Activated T-cell treated with anti-CD3 and anti-CD28 coated beads for 1 hour (primary cell): ENCODE measurements at places on chromosomes 1 and 21.

GRCh38 chr1:98669355-98670296 is 8.1 kb downstream of the SNX7 start:
- DNase-seq = no peak

DNA sequence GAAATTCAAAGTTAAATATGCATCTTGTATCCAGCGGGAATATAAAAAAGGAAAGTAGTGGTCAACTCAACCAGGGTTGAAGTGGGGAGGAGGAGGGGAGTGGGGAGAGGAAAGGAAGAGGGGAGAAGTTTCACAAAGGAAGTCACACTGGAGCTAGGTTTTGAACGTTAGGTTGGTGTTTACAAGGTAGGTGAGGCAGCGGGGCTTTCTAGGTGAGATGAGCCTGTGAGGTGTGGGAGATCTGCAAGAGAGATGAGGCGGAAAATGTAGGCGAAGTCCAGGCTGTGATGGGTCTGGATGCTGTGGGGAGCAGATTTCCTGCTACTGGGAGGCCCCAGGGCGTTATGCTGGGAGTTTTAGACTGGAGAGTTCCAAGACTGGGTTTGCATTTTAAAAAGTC is 36.1 kb upstream of the IL20 start:
- DNase-seq = no peak

- no peak for DNase-seq
Measured at GRCh38 chr1:212498283-212499040, 65.7 kb downstream of the NENF start.

GRCh38 chr1:14773396-14774025 is 175.0 kb downstream of the KAZN start:
- no peak for DNase-seq

GRCh38 chr1:100543640-100544039 is 5.7 kb downstream of the GPR88 start:
- no peak for DNase-seq

DNA sequence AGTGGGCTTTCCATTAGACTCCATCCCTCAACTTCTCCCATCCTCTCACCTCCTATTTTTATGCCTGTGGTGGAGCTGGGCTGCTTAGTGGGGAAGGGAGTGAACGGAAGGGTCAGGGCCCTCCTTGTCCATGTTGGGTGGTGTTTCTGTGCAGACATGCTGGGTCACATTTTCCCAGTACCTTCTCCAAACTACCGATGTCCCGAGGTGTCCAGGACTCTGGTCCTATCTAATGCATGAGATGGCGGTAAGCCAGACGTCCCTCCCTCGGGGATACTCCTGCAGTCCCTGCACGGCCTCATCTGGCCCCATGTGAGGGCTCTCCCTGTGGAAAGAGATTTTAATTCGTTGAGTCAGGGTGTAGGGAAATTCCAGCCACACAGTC is 61.0 kb downstream of the OBSCN start:
- no peak for DNase-seq

DNA sequence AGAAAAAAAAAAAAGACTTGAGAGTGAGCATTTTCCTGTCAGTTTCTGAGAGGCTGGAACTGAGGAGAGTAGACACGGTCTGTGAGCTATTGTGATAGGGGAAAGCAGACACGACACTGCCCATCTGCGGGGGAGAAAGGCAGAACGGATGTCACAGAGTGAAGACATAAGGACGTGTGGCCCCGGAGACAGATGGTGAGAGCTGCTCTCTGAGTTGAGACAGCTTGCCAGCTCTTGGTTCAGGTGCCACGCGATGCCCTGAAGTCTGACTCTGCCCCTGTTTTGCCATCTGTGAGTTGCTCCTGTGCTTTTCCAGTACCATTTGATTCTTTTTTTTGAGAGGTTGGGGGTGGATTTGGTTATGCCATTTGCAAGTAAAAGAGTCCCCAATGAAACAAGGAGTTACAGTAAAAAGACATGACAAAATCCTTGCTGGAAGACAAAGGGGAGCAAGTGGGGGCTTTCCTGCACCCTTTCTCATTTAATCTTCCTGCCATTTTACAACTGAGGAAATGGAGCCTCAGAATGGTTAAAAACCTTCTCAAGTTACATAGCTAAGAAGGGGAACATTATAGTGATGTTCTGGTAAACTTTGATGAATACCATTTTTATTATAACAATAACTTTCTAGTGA is 128.9 kb upstream of the DNAH14 start:
- no peak for DNase-seq

DNA sequence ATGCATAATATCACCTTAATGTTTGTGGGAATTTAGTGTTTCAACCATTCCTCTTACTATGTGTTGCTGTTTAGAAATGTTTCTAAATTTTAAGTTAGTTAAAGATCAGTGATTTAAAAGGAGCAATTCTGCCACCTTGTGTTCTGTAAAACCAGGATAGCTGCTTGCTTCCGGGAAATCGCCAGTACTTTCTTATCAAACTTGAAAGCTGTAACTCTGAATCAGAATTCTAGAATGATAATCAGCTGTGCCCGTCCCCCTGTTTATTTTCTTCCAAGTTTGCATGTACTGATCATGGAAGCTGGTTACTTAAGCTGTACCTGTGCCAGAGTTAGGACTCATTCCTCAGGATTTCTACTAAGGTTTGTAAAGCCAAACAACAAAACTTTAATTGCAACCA is 656.4 kb downstream of the LTN1 start:
- DNase-seq = no peak

GRCh38 chr1:160244209-160244608 is 18.1 kb downstream of the DCAF8 start:
- DNase-seq = no peak

DNA sequence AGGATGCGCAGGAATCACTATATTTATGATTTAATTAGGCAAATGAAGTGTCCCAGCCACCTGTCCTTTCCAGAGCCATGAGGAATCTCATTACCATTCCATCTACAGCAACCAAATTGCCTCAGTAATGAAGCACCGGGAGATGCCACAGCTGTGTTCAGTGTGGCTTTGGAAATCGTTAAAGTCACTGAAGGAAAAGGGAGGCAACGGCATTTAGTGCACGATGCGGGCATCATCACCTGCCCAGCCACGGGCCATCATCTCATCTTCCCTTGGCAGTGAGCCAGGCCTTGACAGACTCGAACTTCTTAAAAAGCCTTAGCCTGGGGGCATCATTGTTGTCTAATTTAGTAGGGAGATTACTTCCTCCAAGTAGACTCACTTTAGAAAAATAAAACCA is 67.8 kb downstream of the CNIH3 start:
- no peak for DNase-seq
